Fibroblast of skin of left quadriceps (primary cell): ENCODE measurements at places on chromosomes 2 and 18.

GRCh38 chr2:19360966-19361321 lies 2.5 kb upstream of the OSR1 start:
- no peak for DNase-seq

- peak; percentile 12 for DNase-seq
Measured at GRCh38 chr18:45320724-45321123, 294.6 kb upstream of the SLC14A2 start.

DNA sequence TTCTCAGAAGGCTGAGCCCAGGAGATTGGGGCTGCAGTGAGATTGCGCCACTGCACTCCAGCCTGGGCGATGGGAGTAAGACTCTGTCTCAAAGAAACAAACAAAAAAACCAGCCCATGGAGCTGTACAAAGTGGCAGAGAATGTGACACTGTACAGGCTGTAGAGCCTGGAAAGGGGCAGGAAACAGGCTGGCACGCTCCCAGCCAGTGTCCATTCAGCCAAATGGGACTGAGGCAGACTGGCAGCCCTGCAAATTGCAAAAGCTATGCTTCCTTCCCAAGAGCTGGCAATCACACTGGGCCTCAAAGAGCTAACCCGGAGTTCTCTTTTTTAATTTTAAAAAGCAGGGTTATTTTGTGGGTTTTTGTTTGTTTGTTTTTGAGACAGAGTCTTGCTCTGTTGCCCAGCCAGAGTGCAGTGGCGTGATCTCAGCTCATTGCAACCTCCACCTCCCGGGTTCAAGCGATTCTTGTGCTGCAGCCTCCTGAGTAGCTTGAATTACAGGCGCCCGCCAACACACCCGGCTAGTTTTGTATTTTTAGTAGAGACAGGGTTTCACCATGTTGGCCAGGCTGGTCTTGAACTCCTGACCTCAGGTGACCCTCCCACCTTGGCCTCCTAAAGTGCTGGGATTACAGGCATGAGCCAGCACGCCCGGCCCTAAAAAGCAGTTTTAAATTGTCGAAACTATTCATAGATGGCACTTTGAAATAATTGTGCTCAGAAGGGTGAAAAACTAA lies 42.8 kb downstream of the SCRN3 start:
- DNase-seq, result no peak

- DNase-seq, result no peak
Measured at GRCh38 chr2:71299507-71299906, 32.1 kb upstream of the ZNF638 start.

GRCh38 chr2:239507576-239508258 lies 106.9 kb upstream of the HDAC4 start:
- DNase-seq, result no peak

GRCh38 chr2:201500534-201500933 lies 49.0 kb downstream of the STRADB start:
- peak; percentile 28 for DNase-seq

DNA sequence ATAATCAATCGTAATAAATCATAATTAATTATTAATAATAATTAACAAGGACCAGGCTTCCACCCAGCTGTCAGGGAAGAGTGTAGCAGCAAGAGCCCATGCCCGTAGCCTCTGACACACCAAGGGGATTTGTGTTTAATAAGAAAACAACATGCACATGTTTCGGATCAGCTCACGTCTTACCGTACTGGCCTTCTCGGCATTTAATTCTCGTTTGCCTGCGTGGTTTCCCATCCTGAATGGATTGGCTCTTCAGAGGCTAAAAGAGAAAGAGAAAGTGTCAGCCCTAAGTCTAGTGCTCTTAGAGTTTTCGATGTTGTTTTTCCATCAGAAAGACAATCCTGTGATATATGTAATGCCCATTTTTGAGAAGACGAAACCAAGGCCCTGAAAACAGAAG lies 27.6 kb downstream of the MBP start:
- no peak for DNase-seq

DNA sequence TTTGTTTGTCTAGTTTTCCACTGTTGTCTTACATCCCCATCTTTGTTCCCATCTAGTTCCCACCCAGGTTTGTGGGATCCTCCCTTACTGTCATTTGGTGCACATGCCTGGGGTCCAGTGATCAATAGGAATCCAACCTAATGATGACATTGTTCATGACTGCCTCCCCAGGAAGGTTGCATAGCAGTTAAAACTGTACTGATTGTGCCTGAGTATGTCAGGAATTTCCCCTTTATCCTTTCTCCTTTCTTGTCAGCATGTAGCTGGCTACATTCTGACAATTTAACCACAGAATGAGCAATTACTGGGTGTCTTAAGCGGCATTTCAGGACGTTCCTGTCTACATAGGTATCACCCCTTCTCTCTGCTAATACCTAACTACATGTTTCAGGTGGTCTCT lies 653.0 kb downstream of the CNTNAP5 start:
- DNase-seq, result no peak

- peak; percentile 62 for DNase-seq
Measured at GRCh38 chr2:138269765-138270164, 231.8 kb upstream of the SPOPL start.

- DNase-seq, result no peak
Measured at GRCh38 chr18:45571195-45571594, 44.1 kb upstream of the SLC14A2 start.

GRCh38 chr2:106572541-106573450 lies 85.6 kb downstream of the CD8B2 start:
- DNase-seq, result no peak

- DNase-seq, result no peak
Measured at GRCh38 chr18:5030636-5031035, 166.4 kb downstream of the AKAIN1 start.

- peak; percentile 78 for DNase-seq
Measured at GRCh38 chr2:188984680-188985079, 10.5 kb downstream of the COL3A1 start.

DNA sequence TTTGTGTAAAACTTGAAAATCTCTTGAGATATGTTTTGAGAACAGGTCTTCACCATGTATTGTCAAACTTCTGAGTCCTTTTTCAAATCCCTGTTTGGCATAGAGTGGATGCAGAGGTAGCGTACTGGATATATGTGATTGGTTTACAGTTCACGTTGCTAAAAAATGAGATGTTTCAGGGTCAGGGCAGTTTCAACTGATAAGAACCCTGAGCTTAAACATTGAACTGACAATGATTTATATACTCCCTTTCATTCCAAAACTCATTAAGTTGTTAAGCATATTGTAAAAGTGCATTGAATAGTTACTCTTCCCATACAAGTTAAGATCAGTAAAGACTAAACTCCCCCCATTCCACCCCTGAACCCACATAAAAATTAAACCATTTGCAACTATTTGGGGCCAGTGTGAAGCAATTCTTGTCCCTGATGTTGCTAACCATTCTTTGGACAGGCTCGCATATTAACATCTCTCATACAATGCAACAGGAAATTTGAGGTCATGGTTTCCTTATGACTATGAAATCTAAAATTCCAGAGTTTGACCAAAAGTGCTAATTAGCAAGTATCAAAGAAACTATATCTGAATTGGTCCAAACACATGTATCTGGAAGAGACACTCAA lies 470.9 kb upstream of the ACVR2A start:
- DNase-seq, result peak; percentile 5

- no peak for DNase-seq
Measured at GRCh38 chr18:52408800-52409302, 68.9 kb downstream of the DCC start.

GRCh38 chr2:119252186-119253113 lies 28.8 kb downstream of the STEAP3 start:
- DNase-seq, result peak; percentile 88

GRCh38 chr2:32464431-32464830 lies 107.6 kb downstream of the BIRC6 start:
- no peak for DNase-seq

- no peak for DNase-seq
Measured at GRCh38 chr2:223594831-223595230, 7.3 kb downstream of the SCG2 start.

DNA sequence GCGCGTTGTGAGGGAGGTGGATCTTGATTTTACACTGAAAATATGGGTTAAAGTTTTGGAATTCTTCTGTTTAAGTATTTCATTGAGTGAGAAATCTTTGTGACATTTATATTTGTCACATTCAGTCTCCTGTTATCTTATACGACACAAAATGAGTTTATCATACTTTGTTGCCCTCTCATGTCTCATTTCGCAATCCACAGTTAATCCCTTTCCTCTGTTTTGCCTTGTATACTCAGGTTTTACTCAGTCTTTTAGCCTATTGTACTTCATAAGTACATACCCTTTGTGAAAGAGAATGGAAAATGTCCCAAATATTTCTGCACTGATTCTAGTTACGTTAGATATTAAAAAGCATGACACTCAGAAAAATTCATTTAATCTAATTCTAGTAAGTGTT lies 142.7 kb downstream of the ATP9B start:
- no peak for DNase-seq

DNA sequence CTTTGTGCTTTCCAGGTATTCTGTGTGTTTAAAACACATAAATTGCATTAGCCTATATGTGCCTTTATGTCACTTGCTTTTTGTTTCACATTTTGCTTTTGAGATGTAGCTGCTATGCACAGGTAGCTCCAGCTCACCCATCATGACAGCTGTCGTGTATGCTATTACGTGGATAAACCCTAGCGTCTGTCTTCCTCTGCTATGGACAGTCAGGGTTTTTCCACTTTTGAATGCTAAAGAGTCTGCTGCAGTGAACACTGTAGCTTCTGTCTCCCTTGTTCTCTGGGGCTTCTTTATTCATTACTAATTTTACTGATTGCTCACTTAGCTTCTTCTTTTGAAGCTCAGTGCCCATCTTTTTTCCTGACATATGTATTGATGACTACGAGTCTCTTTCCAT lies 24.7 kb upstream of the MBP start:
- DNase-seq, result no peak

- DNase-seq, result no peak
Measured at GRCh38 chr18:48517048-48517447, 21.8 kb upstream of the CTIF start.

- no peak for DNase-seq
Measured at GRCh38 chr2:128028668-128029054, 802 bp upstream of the SAP130 start.

GRCh38 chr2:186755066-186755465 lies 61.2 kb downstream of the FAM171B start:
- no peak for DNase-seq

- DNase-seq, result no peak
Measured at GRCh38 chr2:195318440-195319111, 338.4 kb upstream of the SLC39A10 start.

DNA sequence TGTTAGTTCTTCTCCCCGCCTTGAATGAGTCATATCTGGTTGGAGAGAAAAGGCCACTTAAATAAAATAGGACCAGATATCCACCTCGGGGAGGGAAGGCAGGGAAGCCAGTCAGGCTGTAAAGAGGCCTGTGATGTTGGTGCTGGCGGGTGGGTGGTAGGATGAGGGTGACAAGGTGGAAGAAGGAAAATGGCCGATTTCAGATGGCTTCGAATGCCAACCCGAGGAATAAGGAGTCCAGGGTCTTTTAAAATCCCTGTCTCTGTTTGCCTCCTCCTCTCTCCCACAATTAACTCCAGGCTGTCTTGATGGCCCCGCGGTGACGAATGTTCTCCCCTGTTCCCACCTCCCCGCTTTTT lies 41.5 kb downstream of the CELF4 start:
- DNase-seq, result no peak

- no peak for DNase-seq
Measured at GRCh38 chr2:166270376-166270775, 105.4 kb downstream of the SCN9A start.

GRCh38 chr2:47373747-47374146 lies 29.2 kb upstream of the MSH2 start:
- no peak for DNase-seq

DNA sequence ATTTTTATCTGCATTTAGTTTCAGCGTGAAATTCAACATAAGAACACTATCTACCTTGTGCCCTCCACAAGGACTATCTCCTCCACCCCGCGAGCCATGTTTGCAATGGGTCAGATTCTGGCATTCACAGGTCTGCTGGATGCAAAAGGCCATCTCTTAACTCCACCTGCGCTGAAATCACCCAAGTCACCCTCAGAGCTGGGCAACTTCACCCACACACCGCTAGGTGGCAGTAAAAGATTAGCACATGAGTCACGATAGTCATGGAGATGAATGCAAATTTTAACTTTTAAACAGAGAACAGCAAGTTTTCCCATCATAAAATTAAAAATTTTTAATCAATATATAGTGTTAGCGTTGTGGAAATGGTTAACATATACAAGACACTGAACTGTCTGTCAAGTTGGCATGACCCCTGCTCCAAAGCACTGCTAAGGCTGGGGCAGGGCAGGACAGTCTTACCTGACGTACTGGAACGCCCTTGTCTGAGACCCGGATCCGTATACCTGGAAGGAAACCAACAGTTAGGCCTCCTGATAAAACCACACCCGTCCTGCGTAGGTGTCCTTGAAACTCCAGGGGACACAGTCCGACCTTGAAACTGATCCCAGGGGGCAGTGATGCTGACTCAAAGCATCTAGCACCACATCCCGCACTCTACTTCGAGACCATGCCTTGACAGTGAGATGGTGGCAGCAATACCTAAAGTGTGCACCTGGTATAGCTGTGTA lies 89.6 kb downstream of the UXS1 start:
- DNase-seq, result peak; percentile 30

DNA sequence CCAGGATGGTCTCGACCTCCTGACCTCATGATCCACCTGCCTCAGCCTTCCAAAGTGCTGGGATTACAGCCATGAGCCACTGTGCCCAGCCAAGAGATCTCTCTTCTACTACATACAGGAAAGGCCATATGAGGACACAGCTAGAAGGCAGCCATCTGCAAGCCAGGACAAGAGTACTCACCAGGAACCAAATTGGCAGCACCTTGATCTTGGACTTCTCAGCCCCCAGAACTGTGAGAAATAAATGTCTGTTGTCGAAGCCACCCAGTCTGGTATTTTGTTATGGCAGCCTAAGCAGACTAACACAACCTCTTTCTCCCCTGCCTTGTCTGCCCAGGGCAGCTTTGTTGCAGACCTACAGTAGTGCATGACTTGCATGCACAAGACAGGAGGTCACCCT lies 211.3 kb upstream of the HAAO start:
- DNase-seq, result no peak

- no peak for DNase-seq
Measured at GRCh38 chr18:60809937-60810336, 437.4 kb upstream of the MC4R start.

GRCh38 chr2:88036606-88037005 lies 19.0 kb downstream of the KRCC1 start:
- no peak for DNase-seq

GRCh38 chr2:2646433-2647051 lies 315.5 kb upstream of the MYT1L start:
- DNase-seq, result no peak

GRCh38 chr2:219334076-219334475 lies 1.5 kb upstream of the RESP18 start:
- no peak for DNase-seq

DNA sequence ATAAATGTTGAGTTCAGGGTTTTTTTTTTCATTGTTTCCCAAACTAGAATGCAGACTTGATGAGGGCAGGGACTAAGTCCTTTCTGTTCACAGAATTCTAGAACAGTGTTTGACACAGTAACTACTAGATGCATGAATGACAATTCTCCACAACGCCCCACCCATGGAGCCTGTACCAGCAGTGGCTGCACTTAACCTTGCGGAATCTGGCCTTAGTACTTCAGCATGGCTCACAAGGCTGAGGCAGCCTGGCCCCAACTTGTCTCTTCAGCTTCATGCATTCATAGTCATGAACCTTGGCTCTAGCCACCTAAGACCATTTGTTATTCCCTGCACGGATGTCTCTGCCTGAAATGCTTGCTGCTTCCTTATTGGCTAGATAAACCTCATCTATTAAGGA lies 29.5 kb upstream of the MSGN1 start:
- DNase-seq, result no peak
